Stimulated activated CD8-positive, alpha-beta memory T cell treated with anti-CD3 and anti-CD28 coated beads, Interleukin-7, amount 100 ng/mL, for 1 hour (primary cell): ENCODE measurements at places on chromosomes 7 and 10.
A peak's percentile ranks its signal among the peaks of the same experiment; 100 is the strongest.

DNA sequence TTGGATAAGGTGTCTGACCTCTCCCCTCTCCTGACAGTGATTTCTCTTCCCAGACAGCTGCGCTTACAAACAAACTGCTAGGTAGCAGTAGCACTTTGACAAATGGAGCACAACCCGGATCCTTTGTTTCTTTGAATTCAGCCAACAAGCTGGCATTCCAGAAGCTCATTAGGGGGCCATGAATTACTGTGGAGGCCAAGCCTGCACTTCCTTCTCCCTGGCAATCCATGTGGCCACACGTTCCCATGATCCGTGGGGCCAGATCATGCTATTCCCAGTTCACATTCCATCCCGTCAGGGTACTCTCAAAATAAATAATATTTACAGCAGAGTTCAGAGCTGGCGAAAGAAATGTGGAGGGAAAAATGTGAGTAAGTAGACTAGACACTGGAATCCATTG lies 172.4 kb downstream of the PRPF18 start:
- no peak for DNase-seq

GRCh38 chr10:32795598-32796183 lies 162.3 kb downstream of the ITGB1 start:
- DNase-seq = no peak

GRCh38 chr7:151057506-151057988 lies at the start of gene CDK5:
Gene CDK5 (minus strand): TSS chr7:151057897. CDS start chr7:151057848, 49 bp downstream.
- no peak for DNase-seq

DNA sequence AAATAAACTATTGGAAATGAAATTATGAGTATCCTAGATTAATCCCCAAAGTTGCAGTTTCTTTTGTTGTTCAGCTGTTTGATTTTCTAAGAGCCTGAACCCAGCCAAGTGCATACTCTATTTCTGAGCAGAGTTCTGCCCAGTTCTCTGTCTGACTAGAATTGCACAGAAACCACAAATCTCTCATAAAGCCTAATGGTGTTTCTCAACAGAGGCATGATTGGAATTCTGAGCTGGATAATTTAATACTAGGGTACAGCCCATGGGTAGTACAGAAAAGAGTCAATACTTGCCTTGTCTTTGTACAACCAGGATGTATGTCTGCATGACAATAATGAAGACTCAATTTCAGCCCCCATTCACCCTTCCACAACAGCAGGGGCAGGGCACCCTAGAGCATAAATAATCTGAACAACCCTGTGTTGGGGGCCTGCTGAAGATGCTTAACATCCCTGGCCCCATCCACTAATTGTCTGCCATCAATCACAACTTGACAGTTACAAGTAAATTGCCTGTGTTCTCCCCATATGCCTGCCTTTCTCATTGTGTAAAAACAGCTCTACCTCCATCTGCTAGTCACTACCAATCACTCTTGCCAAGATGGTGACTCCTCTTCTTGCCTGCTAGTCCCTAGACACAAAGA lies 114.4 kb downstream of the NPSR1 start:
- no peak for DNase-seq

DNA sequence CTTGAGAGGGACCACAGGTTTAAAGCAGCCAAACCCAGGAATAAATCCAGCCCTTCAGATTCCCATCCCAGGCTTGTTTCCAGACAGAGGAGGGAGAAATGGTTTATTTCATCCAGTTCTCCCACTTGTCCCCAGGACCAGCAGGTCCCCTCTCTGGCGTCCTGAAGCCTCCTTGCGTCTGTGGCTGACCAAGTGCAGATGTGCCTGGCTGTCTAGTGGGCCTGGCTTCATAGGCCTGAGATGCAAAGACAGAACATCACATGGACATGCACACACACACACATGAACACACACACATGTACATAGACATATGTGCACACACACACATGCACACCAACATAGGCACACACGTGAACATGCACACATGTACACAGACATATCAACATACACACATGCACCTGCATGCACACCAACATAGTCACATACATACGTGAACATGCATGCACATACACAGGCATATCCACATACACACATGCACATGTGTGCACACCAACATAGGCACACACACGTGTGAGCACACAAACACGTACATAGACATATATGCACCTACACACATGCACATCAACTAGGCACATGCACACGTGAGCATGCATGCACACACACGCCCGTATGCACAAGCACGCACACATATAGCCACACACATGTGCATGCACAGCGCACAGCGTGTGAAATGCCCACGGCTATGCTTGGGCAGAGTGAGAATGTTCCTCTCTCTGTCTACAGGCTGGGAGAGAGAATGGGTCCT lies 10.7 kb downstream of the FOXL3 start:
- no peak for DNase-seq

GRCh38 chr7:98133621-98134303 lies 27.1 kb downstream of the LMTK2 start:
- DNase-seq = no peak

- DNase-seq = no peak
These were observed 92.4 kb upstream of the PPP2R2D start for GRCh38 chr10:131808370-131808930.

- DNase-seq = peak; percentile 37
These were observed at the start of gene FAM241B for GRCh38 chr10:69629897-69630650. Gene FAM241B (plus strand): TSS chr10:69630247. CDS start chr10:69631744, 1,497 bp downstream.

DNA sequence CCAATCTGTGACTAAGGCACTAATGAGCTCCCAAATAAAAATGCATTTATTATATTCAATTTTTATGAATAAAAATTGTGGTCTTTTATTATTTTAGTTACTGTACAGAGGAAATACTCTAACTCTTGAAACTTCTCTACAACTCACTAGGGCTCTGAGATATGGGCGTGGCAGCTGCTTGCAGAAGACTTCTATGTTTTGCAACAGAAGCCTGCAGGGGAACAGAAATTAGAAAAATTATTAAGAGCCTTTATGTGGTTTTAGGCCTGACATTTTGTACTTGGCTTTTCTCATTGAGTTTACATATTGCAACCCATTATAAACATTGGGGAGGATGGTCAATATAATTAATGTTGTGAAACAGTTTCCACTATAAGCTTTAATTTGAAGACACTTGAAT lies 581.4 kb downstream of the TNS3 start:
- no peak for DNase-seq

DNA sequence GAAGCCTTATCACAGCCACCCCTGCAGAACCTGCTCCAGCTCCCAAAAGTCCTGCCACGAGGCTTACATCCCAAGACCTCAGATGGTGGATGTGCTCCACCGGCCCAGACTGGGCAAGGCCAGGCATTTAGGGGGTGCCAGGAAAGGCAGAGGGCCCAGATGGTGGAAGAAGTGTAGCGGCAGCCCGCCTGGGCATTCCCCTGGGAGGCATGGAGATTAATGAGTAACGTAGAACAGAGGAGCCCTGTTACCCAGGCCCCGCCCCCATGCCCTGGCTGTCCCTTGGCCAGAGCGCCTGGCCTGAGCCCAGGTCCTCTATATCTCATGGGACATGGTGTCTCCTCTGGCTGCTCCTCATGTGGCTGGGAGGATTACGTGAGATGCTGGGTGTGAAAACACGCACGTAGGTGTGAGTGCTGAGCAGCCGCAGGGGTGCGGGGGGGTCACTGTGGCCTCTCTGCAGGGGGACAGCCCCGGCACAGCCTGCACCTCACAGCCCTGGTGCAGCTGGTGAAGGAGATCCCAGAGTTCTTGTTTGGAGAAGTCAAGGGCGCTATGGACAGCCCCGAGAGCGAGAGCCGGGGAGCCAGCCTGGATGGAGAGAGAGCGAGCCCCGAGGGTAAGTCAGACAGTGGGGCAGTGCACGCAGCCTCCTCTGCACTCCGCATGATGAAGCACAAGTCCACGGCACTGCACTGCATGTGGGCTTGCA lies 52.9 kb downstream of the ZNF467 start:
- no peak for DNase-seq

DNA sequence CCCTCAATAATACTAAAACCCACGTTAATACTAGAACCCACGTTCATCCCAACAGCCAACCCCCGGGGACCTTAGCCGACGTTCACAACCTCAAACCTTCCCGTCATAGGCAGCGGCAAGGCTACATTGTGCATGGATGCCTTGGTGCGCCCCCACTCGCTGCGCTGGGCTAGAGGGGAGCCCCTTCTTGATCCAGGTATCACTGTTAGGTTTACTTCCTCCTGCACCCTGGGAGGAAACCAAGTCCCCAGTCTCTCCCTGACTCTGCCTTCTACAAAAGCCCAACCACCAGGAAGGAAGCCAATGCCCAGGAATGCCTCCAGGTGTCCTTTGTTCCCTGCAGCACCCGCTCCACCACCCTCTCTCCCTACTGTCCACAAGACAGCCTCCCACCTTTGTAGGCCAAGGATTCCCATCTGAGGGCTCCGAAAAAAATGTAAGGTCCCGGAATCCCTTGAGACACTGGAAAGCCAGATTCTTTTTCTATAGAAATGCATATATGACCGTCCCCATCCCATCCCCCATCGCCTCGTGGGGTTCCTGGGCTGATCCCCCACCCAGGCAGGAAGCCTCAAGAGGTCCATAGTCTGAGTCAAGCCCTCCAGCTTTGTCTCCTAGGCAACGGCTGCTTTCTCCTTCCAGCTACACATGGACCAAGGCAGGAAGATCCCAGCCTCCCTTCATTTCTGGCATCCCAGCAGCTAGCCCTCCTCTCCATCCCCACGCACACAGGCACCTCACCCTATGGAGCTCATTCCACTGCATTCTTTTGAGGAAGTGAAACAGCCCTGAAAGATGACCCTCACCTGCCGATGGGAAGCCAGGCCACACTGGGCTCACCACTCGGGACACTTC lies 25.2 kb downstream of the CTBP2 start:
- DNase-seq = no peak

DNA sequence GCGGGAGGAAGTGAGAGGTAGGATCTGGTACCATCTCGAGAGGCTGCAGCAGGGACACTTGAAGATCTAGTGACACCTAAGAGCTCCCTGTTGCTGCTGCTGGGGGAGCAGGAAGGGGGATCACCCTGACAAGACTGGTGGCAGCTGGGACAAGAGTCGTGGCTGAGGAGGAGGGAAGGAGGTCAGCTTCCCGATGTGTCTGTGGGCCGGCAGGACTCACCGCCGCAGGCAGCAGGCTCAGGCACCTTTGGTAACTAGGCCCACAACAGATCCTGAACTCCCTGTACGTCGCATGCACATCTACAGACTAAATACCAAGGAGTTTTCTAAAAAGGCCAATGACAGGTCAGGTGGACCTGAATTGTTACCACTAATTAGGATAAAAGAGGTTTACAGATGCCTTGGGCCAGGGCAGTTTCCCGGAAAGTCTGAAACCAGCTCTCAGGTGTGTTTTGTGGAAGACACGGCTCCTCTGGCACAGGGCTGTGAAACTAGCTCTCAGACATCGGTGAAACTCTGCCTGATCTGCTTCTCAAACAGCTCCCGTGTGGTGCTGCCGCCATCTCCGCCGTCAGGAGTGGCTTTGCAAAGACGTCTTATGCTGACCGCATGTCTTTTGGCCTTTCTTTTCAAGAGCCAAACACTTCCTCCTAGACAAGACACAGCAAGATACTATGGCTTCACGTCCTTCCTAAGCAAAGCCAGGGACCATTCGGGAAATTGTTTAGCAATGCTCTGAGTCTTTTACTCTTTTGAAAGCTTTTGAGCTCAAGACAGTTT lies 609.7 kb downstream of the PTPRN2 start:
- no peak for DNase-seq

DNA sequence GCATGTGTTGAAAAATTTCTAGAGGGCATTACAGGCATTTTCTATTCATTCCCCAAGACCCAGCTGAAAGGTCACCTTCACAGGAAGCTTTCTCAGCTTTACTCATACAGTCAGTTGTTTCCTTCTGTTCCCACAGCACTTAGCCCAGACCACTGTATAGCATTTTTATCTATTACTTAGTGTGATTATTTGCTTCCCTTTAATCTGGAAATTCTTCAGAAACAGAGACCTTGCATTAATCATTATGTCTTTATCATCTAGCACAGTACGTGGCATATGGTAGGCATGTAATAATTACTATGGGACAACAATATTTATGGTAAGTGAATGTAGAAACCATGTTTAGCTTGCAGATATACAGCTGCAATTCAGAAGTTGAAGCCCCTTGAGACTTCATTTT lies 38.2 kb upstream of the CDK6 start:
- no peak for DNase-seq

- DNase-seq = no peak
These were observed 264.6 kb upstream of the BMPER start for GRCh38 chr7:33640741-33641140.

DNA sequence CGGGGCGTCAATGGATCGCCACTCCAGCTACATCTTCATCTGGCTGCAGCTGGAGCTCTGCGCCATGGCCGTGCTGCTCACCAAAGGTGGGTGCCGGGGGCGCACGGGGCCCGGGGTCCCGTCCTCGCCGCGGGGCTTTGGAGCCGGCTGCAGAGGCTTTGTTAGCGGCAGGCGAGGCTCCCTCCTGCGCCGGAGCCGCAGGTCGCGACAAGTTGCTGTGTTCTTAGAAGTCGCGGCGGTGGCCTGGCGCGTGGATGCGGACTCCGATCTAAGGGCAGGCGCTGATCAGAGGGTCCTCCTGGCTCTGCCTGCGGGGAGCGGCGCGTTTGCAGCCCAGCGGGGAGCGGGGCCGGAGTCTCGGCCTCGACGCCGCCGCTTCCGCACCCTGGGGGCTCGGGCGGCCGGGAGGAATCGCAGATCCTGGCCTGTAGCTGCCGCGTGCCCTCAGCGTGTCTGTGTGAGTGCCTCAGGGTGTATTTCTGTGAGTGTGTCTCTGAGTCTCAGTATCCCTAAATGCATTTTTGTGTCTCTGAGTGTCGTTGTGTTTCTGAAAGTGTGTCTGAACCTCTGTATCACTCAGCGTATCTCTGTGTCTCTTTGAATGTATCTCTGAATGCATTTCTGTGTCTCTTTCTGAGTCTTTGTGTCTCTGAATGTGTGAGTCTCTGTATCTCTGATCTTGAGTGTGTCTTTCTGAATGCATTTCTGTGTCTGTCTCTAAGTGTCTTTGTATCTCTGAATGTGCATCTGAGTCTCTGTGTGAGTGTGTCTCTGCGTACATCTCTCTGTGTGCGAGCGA lies 766 bp downstream of the BAMBI start:
- DNase-seq = no peak

GRCh38 chr7:42972699-42973500 lies 40.7 kb downstream of the MRPL32 start:
- DNase-seq = no peak

GRCh38 chr7:42575171-42575570 lies 336.7 kb downstream of the C7orf25 start:
- DNase-seq = no peak

- DNase-seq = no peak
These were observed 106.1 kb upstream of the SP8 start for GRCh38 chr7:20892776-20893175.

GRCh38 chr10:127337801-127338200 lies 141.4 kb upstream of the INSYN2A start:
- DNase-seq = no peak
